Uterus (tissue), 4 donors: ENCODE measurements at places on chromosomes 11 and 22. TPM values are rescaled to one million over a fixed set of nuclear protein-coding genes. Genes with fewer than 3 reads are reported as not detected.

CASP1 gene
- total RNA-seq, result 16.6 TPM

CCDC73 gene
- 0.55 TPM for total RNA-seq

SCO2 gene
- 3.9 TPM for total RNA-seq

DNA sequence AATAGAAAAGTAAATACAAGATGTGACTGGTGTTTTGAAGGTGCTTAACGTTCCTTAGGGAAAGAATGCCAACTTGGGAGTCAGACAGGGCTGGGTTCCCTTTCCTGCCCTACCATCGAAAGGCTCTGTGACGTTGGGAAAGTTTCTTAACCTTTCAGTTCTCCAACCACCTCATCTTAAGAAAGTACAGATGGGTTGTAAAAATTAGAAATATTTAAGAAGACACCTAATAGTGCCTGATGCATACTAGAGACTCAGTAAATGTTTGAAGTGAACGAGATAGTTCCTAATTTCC, 1.1 kb downstream of the GTPBP1 start:
- H3K4me1 ChIP-seq, result no peaks in the 10 kb centered on the region
- H3K27ac ChIP-seq, result peak overlapping the region; percentile 94
- no peaks in the 10 kb centered on the region for H3K36me3 ChIP-seq
- peak overlapping the region; percentile 91 for H3K4me3 ChIP-seq

DNA sequence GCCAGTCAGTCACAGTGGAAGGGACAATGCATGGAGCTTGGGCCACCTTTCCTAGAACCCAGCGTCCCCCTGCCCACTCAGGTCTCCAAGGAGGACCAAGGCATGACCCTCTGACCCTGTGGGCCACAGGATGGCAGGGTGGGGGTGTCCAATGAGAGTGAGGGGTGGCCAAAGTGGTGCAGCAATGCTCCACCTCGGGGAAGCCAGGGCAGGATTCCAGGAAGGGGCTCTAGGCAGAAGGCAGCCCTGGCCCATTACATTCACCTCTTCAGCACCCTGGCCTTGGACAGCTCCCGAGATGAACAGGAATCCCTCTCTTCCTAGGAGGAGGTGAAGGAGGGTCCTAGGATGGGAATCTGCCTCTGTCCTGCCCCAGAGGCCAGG, 597.5 kb downstream of the BRD1 start:
- no peak overlapping the region for H3K27ac ChIP-seq
- DNase-seq, result no peak
- H3K27me3 ChIP-seq, result no peaks in the 10 kb centered on the region
- no peak overlapping the region for H3K4me3 ChIP-seq

DNA sequence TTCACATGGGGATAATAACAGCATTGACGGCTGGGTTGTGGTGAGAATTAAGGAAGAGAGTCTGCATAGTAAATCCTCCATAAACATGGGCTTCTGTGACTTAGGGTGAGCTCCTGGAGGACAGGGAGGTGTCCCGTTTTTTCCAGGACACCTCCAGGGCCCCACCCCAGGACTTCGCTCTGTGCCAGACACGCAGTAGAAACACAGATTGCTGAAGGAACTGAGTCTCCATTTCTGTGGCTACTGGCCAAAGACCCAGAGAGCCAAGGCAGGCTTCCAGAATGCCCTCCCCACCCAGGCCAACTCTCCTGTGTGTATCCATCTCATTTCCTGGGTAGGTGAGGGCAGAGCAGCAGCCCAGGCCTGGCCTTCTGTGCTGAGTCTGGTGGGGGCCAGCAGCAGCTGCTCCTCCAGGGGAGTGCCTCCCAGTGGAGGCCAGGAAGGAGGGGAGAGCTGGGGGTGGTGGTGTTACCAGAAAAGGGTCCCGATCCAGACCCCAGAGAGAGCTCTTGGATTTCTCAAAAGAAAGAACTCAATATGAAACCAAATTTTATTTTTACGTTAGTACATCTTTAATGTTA, 9.5 kb upstream of the RFPL3 start:
- H3K36me3 ChIP-seq, result no peaks in the 10 kb centered on the region
- H3K4me3 ChIP-seq, result no peak overlapping the region
- DNase-seq, result no peak
- H3K27me3 ChIP-seq, result no peaks in the 10 kb centered on the region

DNA sequence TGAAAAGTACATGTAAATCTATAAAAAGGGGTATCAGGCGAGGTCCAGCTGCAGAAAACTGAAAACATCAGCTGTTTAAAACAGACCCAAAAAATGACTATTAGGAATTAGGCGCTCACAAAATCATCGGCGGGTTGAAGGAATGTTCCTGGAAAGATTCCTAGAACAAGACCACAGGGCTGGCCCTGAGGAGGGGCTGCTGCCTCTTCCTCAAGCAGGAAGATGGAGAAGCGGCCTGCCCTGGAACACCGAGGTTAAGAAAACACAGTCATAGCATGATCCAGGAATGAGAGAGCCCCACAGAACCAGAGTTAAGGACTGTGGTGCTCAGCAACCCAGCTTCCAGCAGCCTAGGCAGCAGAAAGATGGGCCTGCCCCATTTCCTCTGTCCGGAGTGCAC, 78.4 kb downstream of the C11orf91 start:
- no peak overlapping the region for H3K27ac ChIP-seq
- H3K27me3 ChIP-seq, result no peaks in the 10 kb centered on the region
- no peaks in the 10 kb centered on the region for H3K4me1 ChIP-seq
- no peak for DNase-seq

GRCh38 chr22:19522190-19522880, 1.9 kb downstream of the CLDN5 start:
- H3K4me3 ChIP-seq, result peak overlapping the region; percentile 39
- H3K4me1 ChIP-seq, result peaks cover 9% of the 10 kb centered on the region
- DNase-seq, result no peak
- no peaks in the 10 kb centered on the region for H3K27me3 ChIP-seq

GRCh38 chr11:65438257-65439151, 15.9 kb downstream of the NEAT1 start:
- H3K27me3 ChIP-seq, result no peaks in the 10 kb centered on the region
- H3K4me1 ChIP-seq, result peaks cover 14% of the 10 kb centered on the region
- H3K27ac ChIP-seq, result peak overlapping the region; percentile 47
- DNase-seq, result no peak
- H3K4me3 ChIP-seq, result no peak overlapping the region
